ENCODE measurements at places on chromosomes 12 and 14. TPM values are rescaled to one million over a fixed set of nuclear protein-coding genes. Genes with fewer than 3 reads are reported as not detected.

DNA sequence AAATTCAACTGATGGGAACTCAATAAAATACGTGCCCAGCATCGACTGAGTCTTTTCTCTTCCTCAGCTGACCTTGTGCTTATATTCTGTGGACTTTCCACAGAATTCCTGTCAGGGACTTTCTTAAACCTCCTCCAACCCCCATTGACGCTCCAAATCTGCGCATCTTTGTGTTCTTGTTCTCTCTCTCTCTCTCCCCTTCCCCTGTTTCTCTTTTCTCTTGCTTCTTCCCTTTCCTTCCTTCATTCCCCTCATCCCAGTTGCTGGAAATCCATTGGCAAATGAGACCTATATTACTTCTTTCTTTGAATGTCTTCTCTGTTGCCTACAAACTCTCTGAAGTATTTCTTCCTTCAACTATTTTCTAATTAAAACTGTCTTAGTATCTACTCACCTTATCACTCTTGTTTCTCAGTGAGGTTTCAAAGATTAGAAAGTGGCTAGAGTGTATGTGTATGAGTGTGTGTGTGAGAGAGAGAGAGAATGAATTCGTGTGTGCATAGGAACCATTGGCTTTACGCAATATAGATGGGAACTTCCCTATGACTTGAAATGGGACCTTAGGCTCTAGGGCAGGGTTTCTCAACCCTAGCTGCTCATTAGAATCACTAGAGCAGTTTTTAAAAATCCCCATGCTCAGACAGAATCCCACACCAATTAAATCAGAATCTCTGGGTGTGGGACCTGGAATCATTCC, 41.8 kb upstream of the DHRS7 start:
- no peaks in the 10 kb centered on the region for H3K36me3 ChIP-seq
- peaks cover 2% of the 10 kb centered on the region for H3K4me1 ChIP-seq
- no peak overlapping the region for H3K27ac ChIP-seq

The IAPP gene
- not detected for total RNA-seq

GRCh38 chr14:79730953-79731352, 480.4 kb downstream of the DIO2 start:
- no peak overlapping the region for H3K4me3 ChIP-seq
- no peaks in the 10 kb centered on the region for H3K36me3 ChIP-seq
- no peaks in the 10 kb centered on the region for H3K4me1 ChIP-seq
- DNase-seq, result no peak
- H3K27me3 ChIP-seq, result no peaks in the 10 kb centered on the region
- no peak overlapping the region for H3K27ac ChIP-seq

- DNase-seq, result no peak
- H3K36me3 ChIP-seq, result no peaks in the 10 kb centered on the region
- no peak overlapping the region for H3K4me3 ChIP-seq
Observed at GRCh38 chr12:27981874-27982273, 9.3 kb upstream of the PTHLH start.

DNA sequence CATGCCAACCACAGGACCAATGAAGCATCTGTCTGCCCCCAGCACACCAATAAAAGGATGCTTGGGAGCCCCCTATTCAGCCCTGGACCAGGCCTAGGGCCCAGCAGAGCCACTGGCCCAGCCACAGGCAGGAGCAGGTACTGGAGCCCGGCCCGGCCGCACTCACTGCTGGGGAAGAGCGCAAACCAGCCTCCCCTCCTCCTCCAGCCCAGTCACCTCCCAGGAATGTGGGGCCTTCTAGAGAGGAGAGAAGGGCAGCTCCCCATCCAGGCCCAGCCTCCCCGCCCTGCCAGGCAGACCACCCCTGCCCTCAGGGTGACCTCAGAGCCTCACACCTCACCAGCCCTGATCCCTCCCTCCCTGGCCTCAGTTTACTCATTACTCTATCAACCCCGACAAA, 56.2 kb downstream of the CCNK start:
- no peak overlapping the region for H3K4me3 ChIP-seq
- no peaks in the 10 kb centered on the region for H3K4me1 ChIP-seq
- no peaks in the 10 kb centered on the region for H3K36me3 ChIP-seq
- DNase-seq, result peak; percentile 56
- no peaks in the 10 kb centered on the region for H3K27me3 ChIP-seq
- no peak overlapping the region for H3K27ac ChIP-seq

GRCh38 chr14:68535404-68536017, 257.4 kb downstream of the ZFP36L1 start:
- H3K4me3 ChIP-seq, result no peak overlapping the region
- no peak for DNase-seq
- H3K4me1 ChIP-seq, result peaks cover 2% of the 10 kb centered on the region
- no peaks in the 10 kb centered on the region for H3K27me3 ChIP-seq
- no peak overlapping the region for H3K27ac ChIP-seq
- no peaks in the 10 kb centered on the region for H3K36me3 ChIP-seq

DNA sequence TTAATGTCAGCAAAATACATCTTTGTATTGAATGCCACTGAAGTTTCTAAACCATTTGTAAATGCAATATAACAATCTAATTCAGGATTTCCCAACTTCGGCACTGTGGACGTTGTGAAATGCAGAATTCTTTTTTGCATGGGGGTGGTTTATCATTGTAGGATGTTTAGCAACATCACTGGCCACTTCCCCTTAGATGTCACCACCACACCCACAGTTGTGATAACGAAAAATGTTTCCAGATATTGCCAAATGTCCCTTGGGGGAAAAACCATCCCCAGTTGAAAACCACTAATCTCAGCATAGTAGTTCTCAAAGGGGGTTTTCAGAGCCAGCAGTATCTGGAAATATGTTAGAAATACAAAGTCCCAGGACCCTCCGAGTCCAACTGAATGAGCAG, 203.3 kb downstream of the NAV3 start:
- no peaks in the 10 kb centered on the region for H3K27me3 ChIP-seq
- no peak overlapping the region for H3K27ac ChIP-seq
- H3K36me3 ChIP-seq, result no peaks in the 10 kb centered on the region
- no peak overlapping the region for H3K4me3 ChIP-seq

- H3K4me1 ChIP-seq, result no peaks in the 10 kb centered on the region
- H3K27me3 ChIP-seq, result no peaks in the 10 kb centered on the region
- no peak for DNase-seq
- no peak overlapping the region for H3K4me3 ChIP-seq
- H3K27ac ChIP-seq, result no peak overlapping the region
- no peaks in the 10 kb centered on the region for H3K36me3 ChIP-seq
Observed at GRCh38 chr14:96953087-96953874, 156.1 kb downstream of the VRK1 start.

DNA sequence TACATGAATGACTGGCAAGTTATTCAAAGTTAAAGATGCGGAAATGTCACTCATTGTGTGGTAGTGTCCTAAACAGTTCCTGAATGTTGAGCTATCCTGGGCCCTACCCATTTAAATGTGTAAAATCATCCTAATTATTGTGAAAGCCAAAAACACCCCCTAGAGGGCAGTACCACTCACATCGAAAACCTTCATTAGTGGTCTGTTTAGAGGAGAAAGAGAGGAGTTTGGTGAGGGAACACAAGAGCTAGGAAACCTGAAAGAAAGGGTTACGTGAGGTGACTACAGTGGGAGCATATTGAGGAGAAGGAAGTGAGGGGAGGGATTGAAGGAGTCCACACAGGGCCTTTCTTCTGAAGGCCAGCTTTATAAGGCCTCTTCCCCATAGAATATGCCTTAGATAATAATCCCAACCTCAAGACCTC, 2.5 kb upstream of the TEP1 start:
- no peaks in the 10 kb centered on the region for H3K27me3 ChIP-seq
- H3K4me1 ChIP-seq, result no peaks in the 10 kb centered on the region
- DNase-seq, result no peak
- no peak overlapping the region for H3K27ac ChIP-seq
- H3K4me3 ChIP-seq, result no peak overlapping the region
- H3K36me3 ChIP-seq, result no peaks in the 10 kb centered on the region

The GPR84 gene
- 0.34 TPM for total RNA-seq

DNA sequence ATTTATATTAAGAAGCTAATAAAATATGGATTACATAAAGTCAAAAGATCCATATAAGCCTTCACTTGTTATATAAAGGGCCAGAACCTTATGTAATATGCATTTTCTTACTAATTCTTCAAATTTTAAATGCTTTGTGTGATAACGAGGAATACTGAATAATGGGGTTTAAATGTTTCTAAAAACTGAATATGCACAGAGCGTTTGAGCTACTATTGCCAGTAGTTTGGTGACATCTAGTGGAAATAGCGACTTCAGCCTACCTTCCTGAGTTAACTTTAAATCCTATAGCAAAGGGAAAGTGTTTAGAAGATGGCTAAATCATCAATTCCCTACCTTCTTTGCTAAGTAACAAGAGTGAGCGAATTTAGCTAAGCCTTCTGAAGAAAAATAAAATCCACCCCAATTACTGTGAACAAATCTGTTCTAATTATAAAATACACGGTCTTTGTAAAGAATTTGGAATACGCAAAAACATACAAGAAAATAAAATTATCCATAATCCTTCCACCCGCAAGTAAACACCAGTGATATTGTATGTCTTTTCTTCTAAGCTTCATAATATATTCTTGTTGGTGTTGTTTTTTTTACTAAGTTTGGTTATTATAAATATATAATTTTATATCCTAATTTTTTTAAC, 115.5 kb upstream of the G2E3 start:
- DNase-seq, result no peak
- H3K4me3 ChIP-seq, result no peak overlapping the region
- H3K27me3 ChIP-seq, result no peaks in the 10 kb centered on the region
- no peak overlapping the region for H3K27ac ChIP-seq

- no peaks in the 10 kb centered on the region for H3K36me3 ChIP-seq
- no peak overlapping the region for H3K4me3 ChIP-seq
- no peaks in the 10 kb centered on the region for H3K27me3 ChIP-seq
- DNase-seq, result no peak
- H3K27ac ChIP-seq, result no peak overlapping the region
Observed at GRCh38 chr12:101850199-101850598, 19.4 kb upstream of the GNPTAB start.

The CISTR gene
- total RNA-seq, result not detected

The CCDC175 gene
- total RNA-seq, result not detected

DNA sequence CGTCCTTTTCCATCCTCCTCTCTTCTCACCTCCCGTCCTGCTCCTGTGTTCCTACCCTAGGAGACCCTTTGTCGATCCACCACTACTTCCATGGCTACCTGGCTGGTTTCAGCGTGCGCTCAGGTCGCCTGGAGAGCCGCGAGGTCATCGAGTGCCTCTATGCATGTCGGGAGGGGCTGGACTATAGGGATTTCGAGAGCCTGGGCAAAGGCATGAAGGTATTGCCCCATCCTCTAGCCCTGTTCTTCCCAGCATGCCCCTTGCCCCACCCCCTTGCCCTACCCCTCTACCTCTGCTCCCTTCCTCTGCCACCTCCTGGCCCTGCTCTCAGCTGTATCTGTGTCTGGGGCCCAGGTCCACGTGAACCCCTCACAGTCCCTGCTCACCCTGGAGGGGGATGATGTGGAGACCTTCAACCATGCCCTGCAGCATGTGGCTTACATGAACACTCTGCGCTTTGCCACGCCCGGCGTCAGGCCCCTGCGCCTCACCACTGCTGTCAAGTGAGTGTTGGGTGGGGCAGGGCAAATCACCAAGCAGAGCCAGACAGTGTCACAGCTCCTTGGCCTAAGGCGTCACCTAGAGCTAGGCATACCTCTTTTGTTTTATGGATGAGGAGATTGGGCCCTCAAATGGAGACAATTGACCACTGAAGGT, 12.8 kb downstream of the CLSTN3 start:
- no peak overlapping the region for H3K27ac ChIP-seq
- no peaks in the 10 kb centered on the region for H3K36me3 ChIP-seq
- no peak for DNase-seq
- H3K4me1 ChIP-seq, result no peaks in the 10 kb centered on the region
- no peak overlapping the region for H3K4me3 ChIP-seq

The TGFB3 gene
- 16.4 TPM for total RNA-seq

The PTCSC3 gene
- total RNA-seq, result not detected

GRCh38 chr12:75437564-75437963, 43.0 kb upstream of the GLIPR1 start:
- no peak for DNase-seq
- H3K36me3 ChIP-seq, result no peaks in the 10 kb centered on the region
- no peaks in the 10 kb centered on the region for H3K27me3 ChIP-seq
- H3K27ac ChIP-seq, result no peak overlapping the region
- no peaks in the 10 kb centered on the region for H3K4me1 ChIP-seq

The ITGA5 gene
- 61.9 TPM for total RNA-seq

GRCh38 chr12:8903646-8904045, 10.7 kb upstream of the PHC1 start:
- H3K27me3 ChIP-seq, result no peaks in the 10 kb centered on the region
- no peak for DNase-seq
- H3K36me3 ChIP-seq, result no peaks in the 10 kb centered on the region
- H3K27ac ChIP-seq, result no peak overlapping the region

The MAP1LC3B2 gene
- total RNA-seq, result 0.80 TPM

GRCh38 chr14:89616852-89617341, 199.9 kb upstream of the FOXN3 start:
- H3K4me3 ChIP-seq, result peak overlapping the region; percentile 44
- no peaks in the 10 kb centered on the region for H3K27me3 ChIP-seq
- H3K27ac ChIP-seq, result no peak overlapping the region
- H3K36me3 ChIP-seq, result no peaks in the 10 kb centered on the region
- peaks cover 6% of the 10 kb centered on the region for H3K4me1 ChIP-seq

DNA sequence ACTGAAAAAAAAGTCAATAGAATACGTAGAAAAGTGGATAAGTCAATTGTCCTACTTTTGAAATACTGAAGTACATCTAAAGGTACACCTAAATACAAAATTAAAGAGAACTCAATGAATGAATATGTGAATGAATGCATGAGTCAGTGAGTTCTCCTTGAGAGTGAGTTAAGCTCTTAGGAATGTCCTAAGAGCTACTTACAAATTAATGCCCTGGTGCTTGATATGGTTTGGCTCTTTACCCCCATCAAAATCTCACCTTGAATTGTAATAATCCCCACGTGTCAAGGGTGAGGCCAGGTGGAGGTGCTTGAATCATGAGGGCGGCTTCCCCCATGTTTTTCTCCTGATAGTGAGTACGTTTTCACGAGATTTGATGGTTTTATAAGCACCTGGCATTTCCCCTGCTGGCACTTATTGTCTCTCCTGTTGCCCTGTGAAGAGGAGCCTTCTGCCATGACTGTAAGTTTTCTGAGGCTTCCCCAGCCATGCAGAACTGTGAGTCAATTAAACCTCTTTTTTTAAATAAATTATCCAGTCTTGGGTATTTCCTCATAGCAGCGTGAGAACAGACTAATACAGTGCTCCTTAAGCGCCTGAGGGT, 192.2 kb upstream of the ARHGAP5 start:
- H3K27ac ChIP-seq, result no peak overlapping the region
- no peaks in the 10 kb centered on the region for H3K4me1 ChIP-seq
- no peaks in the 10 kb centered on the region for H3K27me3 ChIP-seq
- H3K4me3 ChIP-seq, result no peak overlapping the region
- no peaks in the 10 kb centered on the region for H3K36me3 ChIP-seq

The ZDHHC22 gene
- total RNA-seq, result not detected

All from ovary (tissue), 10 donors.